HCT116 (cell line): ENCODE measurements at places on chromosomes 6 and 20.

GRCh38 chr6:90375681-90376439 is 79.2 kb upstream of the BACH2 start:
- no peak for DNase-seq

- DNase-seq, result no peak
Measured at GRCh38 chr6:34260576-34261267, 11.9 kb upstream of the SMIM29 start.

DNA sequence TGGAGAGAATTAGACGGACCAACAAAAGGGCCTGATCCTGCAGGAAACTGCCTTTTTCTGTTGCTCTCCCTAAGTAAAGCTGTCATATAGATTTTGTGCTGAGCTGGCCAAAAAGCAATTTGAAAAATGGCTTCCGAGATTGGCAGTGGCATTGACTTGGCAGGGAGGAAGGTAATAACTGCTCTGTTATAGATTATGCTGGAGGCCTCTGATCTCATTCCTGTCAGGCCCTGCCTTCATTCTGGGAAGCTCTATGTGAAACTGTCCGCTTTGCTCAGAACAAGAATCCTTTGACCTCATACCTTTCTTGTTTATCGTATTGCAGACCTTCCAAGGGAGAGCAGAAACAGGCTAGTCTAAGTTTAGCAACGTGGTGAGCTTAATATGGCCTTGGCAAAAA is 234.4 kb downstream of the PHACTR1 start:
- DNase-seq, result no peak

DNA sequence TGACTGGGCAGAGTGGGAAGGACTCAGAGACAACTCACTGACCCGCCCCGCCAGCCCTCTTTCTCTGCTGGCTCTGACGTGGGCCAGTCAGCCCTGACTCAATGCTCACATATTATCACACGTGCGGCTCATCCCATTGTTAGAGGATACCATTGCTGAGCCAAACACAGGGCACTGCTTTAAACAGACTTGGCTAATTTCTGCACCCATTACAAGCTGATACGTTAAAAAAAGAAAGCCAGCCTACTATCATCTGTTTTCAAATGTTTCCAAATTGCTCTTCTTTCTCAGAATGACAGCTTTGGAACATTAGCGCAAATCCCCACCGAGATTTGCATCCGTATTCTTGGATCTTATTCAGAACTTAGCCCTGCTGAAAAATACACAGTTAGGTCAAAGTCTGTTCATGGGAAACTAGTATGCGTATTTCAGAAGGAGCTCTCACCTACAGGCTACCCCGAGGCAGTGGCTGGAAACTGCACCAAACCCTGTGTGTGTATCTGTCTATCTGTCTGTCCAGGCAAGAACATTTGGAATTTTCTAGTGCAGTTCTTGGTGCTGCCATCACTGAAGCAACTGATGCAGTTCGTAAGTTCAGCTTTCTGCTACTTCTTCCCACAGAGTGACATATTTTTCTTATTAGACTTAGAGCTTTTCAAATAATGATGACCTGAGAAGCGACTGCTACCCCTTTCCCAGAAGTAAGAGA is 32.8 kb downstream of the RAMACL start:
- DNase-seq, result no peak
